ENCODE measurements at places on chromosomes 6 and 20. TPM values are rescaled to one million over a fixed set of nuclear protein-coding genes. Genes with fewer than 3 reads are reported as not detected.

The CTCFL gene
- not detected for total RNA-seq

The SAMD10 gene
- total RNA-seq, result 2.1 TPM

The PRKN gene
- total RNA-seq, result 11.4 TPM

The GPSM3 gene
- total RNA-seq, result 9.6 TPM

The TP53TG5 gene
- total RNA-seq, result not detected

The KHDC1 gene
- 2.5 TPM for total RNA-seq

The LCA5 gene
- total RNA-seq, result 5.2 TPM

The AGER gene
- total RNA-seq, result 5.9 TPM

The HCRTR2 gene
- not detected for total RNA-seq

The RNF144B gene
- 6.6 TPM for total RNA-seq

The RPL7L1 gene
- 82.2 TPM for total RNA-seq

The BHLHE23 gene
- not detected for total RNA-seq

The BPI gene
- total RNA-seq, result 0.66 TPM

The LST1 gene
- 1.9 TPM for total RNA-seq

The RALGAPA2 gene
- 23.3 TPM for total RNA-seq

The SNAP25 gene
- total RNA-seq, result 2.9 TPM

The ZMYND8 gene
- 66.0 TPM for total RNA-seq

The PDCD2 gene
- 46.7 TPM for total RNA-seq

The CHD6 gene
- 32.5 TPM for total RNA-seq

GRCh38 chr6:1630212-1630770 is 20.6 kb downstream of the FOXC1 start:
- DNase-seq, result no peak

- no peak for DNase-seq
Measured at GRCh38 chr20:54086507-54087039, 16.2 kb upstream of the BCAS1 start.

DNA sequence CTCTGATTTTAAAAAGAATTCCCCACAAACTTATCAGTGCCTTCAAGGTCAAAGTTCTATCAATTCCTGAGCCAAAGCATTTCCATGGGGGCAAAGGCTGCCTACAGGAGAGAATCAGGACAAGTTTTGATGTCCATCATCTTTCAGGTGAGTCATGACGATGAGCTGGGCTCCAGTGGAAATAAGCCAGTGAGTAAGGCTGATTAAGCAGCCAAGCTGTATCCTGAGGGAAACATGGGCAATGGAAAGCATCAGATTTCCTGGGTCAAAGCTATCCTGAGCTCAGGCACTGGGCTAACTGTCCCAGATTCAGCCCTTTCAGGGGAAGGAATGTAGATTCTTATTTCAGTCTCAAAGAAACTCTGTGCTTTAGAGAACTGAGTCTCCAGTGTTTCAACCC is 377.4 kb downstream of the CD109 start:
- DNase-seq, result no peak

DNA sequence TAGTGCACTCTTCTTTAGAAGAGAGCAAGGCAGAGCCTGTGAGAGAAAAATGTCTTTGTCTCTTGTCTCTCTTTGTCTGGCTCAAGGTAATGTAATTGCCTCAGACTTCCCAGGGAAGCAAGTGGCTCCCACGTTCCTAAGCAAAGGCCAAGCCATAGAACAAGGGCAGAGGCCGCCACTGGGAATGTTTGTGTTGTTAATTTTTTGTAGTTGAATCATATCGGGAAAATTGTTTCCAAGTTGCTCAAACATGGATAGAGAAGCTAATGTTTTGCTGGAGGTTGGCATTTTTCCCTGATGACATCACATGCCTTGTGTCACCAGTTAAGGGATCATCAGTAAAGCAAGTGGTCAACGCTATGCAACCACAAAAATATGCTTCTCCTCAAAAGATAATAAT is 211.5 kb upstream of the FOXA2 start:
- peak; percentile 94 for DNase-seq

GRCh38 chr6:144311361-144311760 is 26.2 kb downstream of the UTRN start:
- DNase-seq, result peak; percentile 60

- no peak for DNase-seq
Measured at GRCh38 chr6:2197984-2198383, 47.4 kb downstream of the GMDS start.

- no peak for DNase-seq
Measured at GRCh38 chr6:1164600-1164999, 147.3 kb upstream of the FOXQ1 start.

DNA sequence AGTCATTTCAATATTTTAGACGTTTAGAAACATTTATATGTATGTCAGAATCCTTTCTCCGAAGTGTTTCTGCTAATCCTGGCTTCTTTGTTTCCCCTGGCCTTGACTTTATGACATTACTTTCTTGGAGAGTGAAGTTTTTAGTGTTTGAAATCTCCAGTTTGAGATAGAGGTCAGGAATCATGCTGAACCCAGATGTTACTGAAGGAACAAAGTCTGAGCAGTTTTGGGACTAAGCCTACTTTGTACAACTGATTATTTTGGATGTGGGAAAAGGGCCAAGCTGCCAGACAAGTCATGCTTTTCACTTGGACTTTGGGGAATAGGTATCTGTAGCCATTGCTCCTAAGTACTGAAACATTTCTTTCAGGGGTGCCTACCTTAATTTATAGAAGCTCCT is 2.3 kb downstream of the RNF144B start:
- no peak for DNase-seq

GRCh38 chr20:35307666-35308653 is 15.7 kb upstream of the FAM83C start:
- DNase-seq, result no peak

- no peak for DNase-seq
Measured at GRCh38 chr6:12170351-12171092, 119.6 kb upstream of the EDN1 start.

DNA sequence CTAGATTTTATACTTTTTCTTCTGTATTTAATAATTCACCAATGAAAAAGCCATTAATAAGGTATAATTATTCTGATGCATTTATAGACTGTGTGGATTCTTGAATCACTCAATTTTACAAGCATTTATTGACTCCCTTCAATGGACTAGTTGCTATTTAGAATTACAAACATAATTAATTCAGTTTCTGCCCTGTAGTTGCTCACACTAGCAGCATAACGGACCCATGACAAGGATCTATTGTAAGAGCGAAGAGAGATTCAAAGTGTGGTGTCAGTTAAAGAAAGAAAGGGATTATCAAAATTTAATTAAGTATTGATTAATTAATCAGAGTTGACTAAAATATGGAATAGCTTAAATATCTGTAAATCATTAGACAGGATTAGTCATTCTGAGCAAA is 602.6 kb upstream of the PTCHD4 start:
- no peak for DNase-seq

- DNase-seq, result no peak
Measured at GRCh38 chr20:40176098-40176841, 512.8 kb downstream of the MAFB start.

- no peak for DNase-seq
Measured at GRCh38 chr6:165468340-165469235, 159.2 kb upstream of the C6orf118 start.

DNA sequence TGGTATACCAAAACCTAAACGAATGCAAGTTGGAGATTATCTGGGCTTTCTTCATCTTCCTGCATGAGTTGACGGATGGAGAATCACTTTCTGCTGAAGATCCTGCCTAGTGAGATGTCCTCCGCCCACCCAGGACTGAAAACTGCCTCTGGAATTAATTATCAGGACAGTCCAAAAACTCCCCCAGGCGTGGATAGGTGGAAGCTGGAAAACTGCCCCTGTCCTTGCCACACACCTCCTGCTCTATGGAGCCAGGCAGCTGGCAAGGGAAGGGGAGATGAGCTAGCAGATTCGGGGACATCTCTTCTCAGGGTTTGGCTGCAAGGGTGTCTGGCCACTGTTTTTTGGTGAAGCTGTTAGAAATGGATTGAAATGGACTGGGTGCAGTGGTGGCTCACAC is 89.3 kb upstream of the ZNFX1 start:
- no peak for DNase-seq

GRCh38 chr20:20401991-20402390 is 34.1 kb downstream of the INSM1 start:
- DNase-seq, result no peak
